Astrocyte (in vitro differentiated cells and primary cell): ENCODE measurements at places on chromosomes 4 and X. TPM values are rescaled to one million over a fixed set of nuclear protein-coding genes. Genes with fewer than 3 reads are reported as not detected.

DNA sequence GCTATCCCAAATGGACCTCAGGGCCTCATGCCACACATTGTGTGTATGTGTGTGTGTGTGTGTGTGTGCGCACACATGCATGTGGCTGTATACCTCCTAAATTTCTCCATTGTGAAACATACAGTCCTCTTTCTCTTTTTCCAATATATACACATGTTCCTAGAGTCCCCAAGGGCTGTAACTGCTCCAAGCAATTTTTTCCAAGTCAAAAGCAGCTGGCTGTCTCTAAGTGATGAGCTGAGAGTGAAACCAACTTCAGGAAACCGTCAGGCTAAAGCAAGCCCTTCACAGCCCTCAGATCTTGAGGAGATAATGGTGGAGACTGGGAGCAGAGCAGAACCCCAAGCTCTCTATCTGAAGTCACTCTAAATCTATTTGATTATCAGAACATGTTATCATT lies 496.1 kb upstream of the DIPK2B start:
- H3K4me3 ChIP-seq = no peak overlapping the region
- no peaks in the 10 kb centered on the region for H3K27me3 ChIP-seq
- no peak for DNase-seq

Gene BEX2
- 10.0 and 12.6 TPM in 2 replicates for total RNA-seq

- H3K4me3 ChIP-seq = no peak overlapping the region
- no peak overlapping the region for H3K27ac ChIP-seq
- DNase-seq = no peak
- peaks cover 44% of the 10 kb centered on the region for H3K27me3 ChIP-seq
- peaks cover 20% of the 10 kb centered on the region for H3K4me1 ChIP-seq
- no peaks in the 10 kb centered on the region for H3K36me3 ChIP-seq
Measured at GRCh38 chr4:4855301-4856070, 4.0 kb upstream of the MSX1 start.

Gene AWAT2
- total RNA-seq = not detected in 2 replicates

- H3K4me3 ChIP-seq = no peak overlapping the region
- H3K4me1 ChIP-seq = peaks cover 12% of the 10 kb centered on the region
- no peaks in the 10 kb centered on the region for H3K36me3 ChIP-seq
- H3K27me3 ChIP-seq = no peaks in the 10 kb centered on the region
- no peak overlapping the region for H3K27ac ChIP-seq
Measured at GRCh38 chrX:134718966-134719317, 60.7 kb upstream of the PLAC1 start.

DNA sequence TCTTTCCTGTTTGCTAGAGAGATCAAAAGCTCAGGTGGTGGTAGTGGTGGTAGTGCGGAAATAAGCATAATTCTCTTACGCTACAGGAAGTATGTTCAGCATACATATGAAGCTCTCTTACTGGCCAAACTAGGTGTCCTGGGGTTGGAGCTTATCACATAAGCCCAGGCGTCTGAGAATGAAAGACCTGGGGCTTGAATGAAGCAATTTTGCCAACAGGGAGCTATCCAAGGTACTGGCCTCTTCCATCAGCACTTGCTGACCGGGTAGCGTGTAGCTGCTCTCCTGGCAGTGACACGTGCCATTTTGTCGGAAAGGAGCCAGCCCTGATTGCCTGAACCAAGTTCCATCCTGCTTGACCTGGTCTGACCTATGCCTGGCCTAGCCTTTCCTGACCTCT lies 65.9 kb upstream of the HPF1 start:
- H3K27ac ChIP-seq = no peak overlapping the region
- no peaks in the 10 kb centered on the region for H3K36me3 ChIP-seq
- no peak overlapping the region for H3K4me3 ChIP-seq
- H3K27me3 ChIP-seq = no peaks in the 10 kb centered on the region
- no peaks in the 10 kb centered on the region for H3K4me1 ChIP-seq

- peaks cover 2% of the 10 kb centered on the region for H3K27me3 ChIP-seq
- DNase-seq = no peak
- no peaks in the 10 kb centered on the region for H3K36me3 ChIP-seq
- no peak overlapping the region for H3K27ac ChIP-seq
Measured at GRCh38 chr4:125316401-125316790, 1.6 kb downstream of the FAT4 start.

Gene F8A3
- not detected in 2 replicates for total RNA-seq

- no peak overlapping the region for H3K4me3 ChIP-seq
- no peaks in the 10 kb centered on the region for H3K36me3 ChIP-seq
- H3K4me1 ChIP-seq = no peaks in the 10 kb centered on the region
- H3K27me3 ChIP-seq = no peaks in the 10 kb centered on the region
- DNase-seq = no peak
- H3K27ac ChIP-seq = no peak overlapping the region
Measured at GRCh38 chrX:103817502-103817901, 14.6 kb downstream of the RAB9B start.

DNA sequence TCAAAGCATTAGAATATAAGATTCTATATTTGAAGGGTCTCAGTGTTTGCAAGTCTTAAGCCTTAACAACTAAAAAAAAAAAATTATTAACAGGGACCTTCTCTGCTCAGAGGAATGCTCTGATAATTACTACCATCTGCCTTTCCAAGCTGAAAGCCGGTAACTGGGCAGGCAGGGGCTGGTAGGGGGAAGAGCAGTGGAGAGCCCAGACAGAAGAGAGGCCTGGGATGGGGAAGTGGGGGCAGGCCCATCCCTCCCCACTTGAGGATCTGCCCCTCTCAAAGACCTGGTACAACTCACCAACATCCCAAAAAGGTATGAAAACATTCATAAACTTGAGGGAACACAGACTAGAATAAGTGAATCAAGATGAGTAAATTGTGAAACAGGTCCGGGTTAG lies 113.9 kb downstream of the QDPR start:
- no peak for DNase-seq
- H3K4me1 ChIP-seq = no peaks in the 10 kb centered on the region
- H3K27me3 ChIP-seq = peaks cover 2% of the 10 kb centered on the region
- H3K4me3 ChIP-seq = no peak overlapping the region
- H3K27ac ChIP-seq = no peak overlapping the region
- no peaks in the 10 kb centered on the region for H3K36me3 ChIP-seq

Gene ART3
- not detected in 2 replicates for total RNA-seq

GRCh38 chr4:176014583-176015108 lies 51.0 kb upstream of the WDR17 start:
- no peaks in the 10 kb centered on the region for H3K4me1 ChIP-seq
- H3K36me3 ChIP-seq = no peaks in the 10 kb centered on the region
- H3K27me3 ChIP-seq = no peaks in the 10 kb centered on the region
- no peak for DNase-seq

DNA sequence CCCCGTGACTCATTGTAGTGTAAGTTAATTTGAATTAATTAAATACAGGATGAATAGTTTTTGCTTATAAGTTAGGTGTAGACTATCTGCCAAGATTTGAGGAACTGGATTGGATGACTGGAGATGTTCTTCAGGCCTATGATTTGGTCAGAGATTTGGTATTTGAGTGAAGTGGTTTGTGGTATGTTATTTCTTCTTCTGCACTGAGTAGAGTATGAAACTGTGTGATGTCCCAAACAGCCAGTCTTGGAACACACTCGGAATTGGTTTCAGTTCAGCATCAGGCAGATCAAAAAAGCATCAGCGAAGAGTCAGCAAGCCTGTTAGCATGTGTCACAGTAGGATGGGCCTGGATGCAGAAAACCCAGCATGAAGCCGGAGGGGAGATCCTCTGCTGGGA lies 294.1 kb downstream of the ARHGAP10 start:
- peak; percentile 96 for DNase-seq
- peak overlapping the region; percentile 35 for H3K27ac ChIP-seq
- no peaks in the 10 kb centered on the region for H3K27me3 ChIP-seq
- no peaks in the 10 kb centered on the region for H3K36me3 ChIP-seq
- no peak overlapping the region for H3K4me3 ChIP-seq
- peaks cover 4% of the 10 kb centered on the region for H3K4me1 ChIP-seq

DNA sequence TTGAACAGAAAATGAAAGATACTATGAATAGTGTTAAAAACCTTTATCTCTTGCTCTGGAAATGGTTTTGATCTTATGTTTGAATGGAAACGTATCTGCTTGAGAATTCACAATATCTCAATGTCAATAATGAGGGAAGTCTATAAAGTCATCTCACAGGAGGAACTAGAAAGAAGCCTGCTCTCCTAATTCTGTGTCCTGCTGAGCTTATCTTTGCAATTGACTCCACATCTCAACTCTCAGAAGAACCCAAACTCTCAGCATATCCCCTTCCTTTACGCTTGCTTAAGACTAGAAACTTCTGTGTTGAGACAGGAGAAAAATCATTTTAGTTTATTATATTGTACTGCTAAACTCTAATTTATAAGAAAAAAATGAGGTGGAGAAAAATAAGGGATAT lies 8.3 kb upstream of the PF4V1 start:
- DNase-seq = no peak
- H3K36me3 ChIP-seq = no peaks in the 10 kb centered on the region
- H3K4me1 ChIP-seq = no peaks in the 10 kb centered on the region
- H3K4me3 ChIP-seq = no peak overlapping the region
- H3K27me3 ChIP-seq = no peaks in the 10 kb centered on the region

DNA sequence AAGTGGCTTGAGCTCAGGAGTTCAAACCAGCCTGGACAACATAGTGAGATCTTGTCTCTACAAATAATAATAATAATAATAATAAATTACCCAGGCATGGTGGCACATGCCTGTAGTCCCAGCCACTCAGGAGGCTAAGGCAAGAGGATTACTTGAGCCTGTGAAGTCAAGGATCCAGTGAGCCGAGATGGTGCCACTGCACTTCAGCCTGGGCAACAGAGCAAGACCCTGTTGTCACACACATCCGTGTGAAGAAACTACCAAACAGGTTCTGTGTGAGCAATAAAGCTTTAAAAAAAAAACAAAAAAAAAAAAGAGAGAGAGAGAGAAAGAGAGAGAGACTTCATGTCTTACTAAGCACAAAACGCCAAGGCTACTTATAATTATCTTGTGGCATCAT lies 42.5 kb downstream of the ANOS1 start:
- no peak for DNase-seq
- H3K27ac ChIP-seq = no peak overlapping the region
- H3K36me3 ChIP-seq = no peaks in the 10 kb centered on the region
- no peak overlapping the region for H3K4me3 ChIP-seq
- H3K27me3 ChIP-seq = no peaks in the 10 kb centered on the region
- no peaks in the 10 kb centered on the region for H3K4me1 ChIP-seq

DNA sequence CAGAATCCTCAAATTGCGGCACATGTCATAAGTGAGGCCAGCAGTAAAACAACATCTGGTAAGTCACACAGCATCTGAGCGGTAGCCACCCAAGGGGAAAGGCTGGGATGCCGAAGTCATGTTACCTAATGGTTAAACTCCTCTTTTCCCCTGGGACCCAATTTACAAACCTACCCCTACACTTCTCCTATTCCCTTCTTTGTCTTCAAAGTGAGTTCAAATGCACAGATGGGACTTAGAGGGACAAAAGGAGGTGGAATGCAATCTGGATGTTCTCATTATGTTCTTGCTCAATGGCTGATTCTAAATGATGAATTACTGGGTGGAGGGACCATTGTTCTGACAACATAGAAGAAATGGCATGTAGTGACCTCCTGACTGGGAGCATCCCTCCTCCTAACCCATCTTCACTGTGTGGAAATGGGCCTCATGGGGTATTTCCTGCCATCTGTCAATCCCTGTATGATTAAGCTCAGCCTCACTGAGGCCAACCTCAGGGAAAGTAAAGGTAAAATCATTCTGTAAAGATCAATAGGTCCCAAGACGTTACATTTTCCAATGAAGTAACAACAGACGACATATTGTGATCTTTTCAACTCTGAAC lies 8.5 kb downstream of the CD40LG start:
- H3K27ac ChIP-seq = no peak overlapping the region
- H3K4me3 ChIP-seq = no peak overlapping the region
- DNase-seq = no peak
- H3K4me1 ChIP-seq = no peaks in the 10 kb centered on the region
- H3K27me3 ChIP-seq = no peaks in the 10 kb centered on the region

GRCh38 chrX:40759374-40759773 lies 24.0 kb upstream of the MED14 start:
- no peaks in the 10 kb centered on the region for H3K36me3 ChIP-seq
- no peaks in the 10 kb centered on the region for H3K27me3 ChIP-seq
- peaks cover 8% of the 10 kb centered on the region for H3K4me1 ChIP-seq
- DNase-seq = no peak

- DNase-seq = no peak
- H3K36me3 ChIP-seq = no peaks in the 10 kb centered on the region
- no peaks in the 10 kb centered on the region for H3K4me1 ChIP-seq
- no peaks in the 10 kb centered on the region for H3K27me3 ChIP-seq
Measured at GRCh38 chr4:69656653-69657158, 3.7 kb upstream of the UGT2A1 start.

Gene GLRB
- total RNA-seq = 5.7 and 6.8 TPM in 2 replicates

Gene CACNA1F
- total RNA-seq = not detected in 2 replicates

DNA sequence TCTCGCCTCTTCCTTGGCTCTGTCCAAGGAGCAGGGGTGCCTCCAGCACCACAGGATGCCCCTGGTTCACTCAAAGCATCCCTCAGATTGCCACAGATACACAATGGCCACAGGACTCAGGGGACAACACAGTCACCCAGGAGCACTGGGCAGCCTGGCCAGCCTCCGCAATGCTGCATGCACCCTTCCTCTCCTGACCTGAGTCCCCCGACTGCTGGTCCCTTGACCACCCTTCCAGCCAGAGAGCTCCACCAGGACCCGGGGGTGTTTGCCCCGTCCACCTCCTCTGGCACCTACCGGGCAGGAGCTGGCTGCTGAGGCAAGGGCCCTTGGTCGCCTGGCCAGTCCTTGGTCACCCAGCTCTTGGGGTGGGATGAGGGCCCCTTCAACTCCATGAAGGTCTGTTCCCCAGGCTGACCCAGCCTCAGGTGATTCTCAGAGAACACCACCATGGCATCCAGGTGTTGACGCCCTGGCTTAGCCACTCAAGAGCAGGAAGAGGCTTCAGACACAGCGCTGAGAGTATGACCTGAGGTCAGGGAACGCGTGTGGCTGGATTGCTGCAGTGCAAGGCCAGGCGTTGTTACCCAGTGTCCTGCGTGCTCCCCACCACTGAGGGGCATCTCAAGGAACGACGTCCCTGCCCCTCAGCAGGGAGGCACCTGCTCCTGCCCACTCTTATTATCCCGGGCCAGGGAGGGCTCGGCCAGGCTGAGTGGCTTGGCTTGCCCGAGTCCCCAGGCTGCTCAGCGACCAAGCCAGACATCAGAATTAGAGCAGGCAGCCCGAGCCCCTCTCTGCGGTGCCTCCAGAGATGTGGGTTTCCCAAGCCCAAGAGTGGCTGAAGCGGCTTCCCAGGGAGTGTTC lies 10.2 kb downstream of the ADRA2C start:
- no peaks in the 10 kb centered on the region for H3K4me1 ChIP-seq
- H3K4me3 ChIP-seq = no peak overlapping the region
- no peaks in the 10 kb centered on the region for H3K36me3 ChIP-seq
- no peak overlapping the region for H3K27ac ChIP-seq
- peaks cover 13% of the 10 kb centered on the region for H3K27me3 ChIP-seq
- DNase-seq = no peak

Gene CT45A5
- total RNA-seq = not detected in 2 replicates
